ENCODE measurements at places on chromosomes 7 and 10.
A peak's percentile ranks its signal among the peaks of the same experiment; 100 is the strongest.

DNA sequence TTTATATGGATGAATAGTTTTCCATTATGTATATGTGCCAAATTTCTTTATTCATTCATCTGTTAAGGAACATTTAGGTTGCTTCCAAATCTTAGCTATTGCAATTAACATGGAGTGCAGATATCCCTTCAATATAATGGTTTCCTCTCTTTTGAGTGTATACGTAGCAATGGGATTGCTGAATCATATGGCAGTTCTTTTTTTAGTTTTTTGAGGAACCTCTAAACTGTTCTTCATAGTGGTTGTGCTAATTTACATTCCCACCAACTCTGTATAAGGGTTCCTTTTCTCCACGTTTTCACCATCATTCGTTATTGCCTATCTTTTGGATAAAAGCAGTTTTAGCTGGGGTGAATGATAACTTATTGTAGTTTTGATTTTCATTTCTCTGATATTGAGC is 46.5 kb downstream of the FAS start:
- DNase-seq, result no peak

DNA sequence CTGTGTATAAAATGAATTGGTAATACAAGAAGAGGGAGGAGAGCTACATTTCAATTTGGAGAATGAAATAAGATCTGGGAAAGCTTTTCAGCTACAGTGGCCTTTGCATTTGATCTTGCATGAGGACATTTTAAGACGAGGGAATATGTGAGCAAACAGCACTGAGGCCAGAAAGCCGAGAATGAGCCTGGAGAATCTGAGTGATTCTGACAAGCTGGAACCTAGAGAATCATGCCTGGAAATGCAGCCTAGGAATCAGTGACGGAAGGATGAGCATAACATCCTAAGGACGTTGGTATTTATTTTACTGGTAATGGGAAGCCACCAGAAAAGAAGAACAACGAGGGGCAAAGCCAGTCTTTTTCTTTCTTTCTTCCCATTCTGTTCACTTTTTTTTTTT is 44.3 kb downstream of the ARL5B start:
- DNase-seq, result no peak

DNA sequence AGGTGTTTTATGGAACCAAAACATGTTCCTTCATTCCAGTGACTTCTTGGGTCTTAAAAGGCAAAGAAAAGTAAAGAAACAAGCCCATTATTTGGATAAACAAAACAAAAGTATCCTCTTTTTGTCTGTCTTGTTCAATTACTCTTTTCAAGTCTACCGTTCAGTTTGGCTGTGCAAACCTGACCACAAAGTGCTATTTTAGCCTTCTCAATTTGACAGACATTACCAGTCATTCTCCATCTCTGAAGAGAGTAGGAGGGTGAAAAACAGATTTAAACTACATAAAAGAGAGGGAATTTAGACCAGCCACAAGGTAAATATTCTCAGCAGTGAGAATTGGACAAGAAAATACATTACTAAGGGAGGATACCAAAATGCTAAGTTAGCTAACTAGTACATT is 145.2 kb downstream of the GRM3 start:
- DNase-seq, result no peak

DNA sequence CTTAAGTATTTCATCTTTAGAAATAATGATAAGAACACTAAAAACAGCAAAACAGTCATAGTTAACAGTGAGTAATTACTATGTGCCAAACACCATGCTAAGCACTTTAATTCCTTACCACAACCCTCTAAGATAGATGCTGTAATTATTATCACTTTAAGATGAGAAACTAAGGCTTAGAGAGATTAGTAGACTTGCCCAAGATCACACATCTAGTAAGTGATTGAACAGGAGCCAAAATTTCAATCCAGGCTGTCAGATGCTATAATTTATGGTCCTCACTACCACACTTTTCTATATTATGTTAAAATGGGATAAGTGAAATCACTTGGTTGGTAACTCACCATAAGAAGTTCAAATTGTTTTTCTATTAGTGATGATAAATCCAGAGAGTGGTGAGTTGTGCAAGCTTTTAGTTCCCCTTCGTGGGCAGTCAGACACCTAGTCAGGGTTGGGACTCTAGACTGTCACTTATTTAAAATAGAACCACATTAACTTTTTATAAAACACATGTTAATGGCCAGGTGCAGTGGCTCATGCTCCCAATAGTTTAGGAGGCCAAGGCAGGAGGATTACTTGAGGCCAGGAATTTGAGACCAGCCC is 85.9 kb upstream of the GATA3 start:
- no peak for DNase-seq

DNA sequence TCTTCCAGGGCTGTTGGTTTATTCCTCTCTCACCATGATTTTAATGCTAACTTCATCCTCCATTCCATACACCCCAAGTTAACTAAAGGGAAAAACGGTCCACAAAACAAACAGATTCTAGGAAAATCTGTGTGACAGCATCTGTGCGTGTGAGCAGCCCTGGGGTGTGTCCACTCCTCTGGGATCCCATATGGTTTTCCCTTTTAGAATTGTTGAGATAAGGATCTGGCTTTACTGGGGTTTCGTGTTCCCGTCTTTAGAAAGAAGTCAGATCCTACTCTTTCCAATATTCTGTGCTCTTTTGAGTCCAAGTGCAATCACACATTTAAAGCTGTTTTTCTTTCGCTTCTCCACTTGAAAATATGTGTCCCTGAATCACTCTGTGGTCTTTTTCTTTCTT is 257.1 kb downstream of the KLF6 start:
- no peak for DNase-seq

GRCh38 chr10:131959841-131960240 is 21.9 kb downstream of the BNIP3 start:
- no peak for DNase-seq

DNA sequence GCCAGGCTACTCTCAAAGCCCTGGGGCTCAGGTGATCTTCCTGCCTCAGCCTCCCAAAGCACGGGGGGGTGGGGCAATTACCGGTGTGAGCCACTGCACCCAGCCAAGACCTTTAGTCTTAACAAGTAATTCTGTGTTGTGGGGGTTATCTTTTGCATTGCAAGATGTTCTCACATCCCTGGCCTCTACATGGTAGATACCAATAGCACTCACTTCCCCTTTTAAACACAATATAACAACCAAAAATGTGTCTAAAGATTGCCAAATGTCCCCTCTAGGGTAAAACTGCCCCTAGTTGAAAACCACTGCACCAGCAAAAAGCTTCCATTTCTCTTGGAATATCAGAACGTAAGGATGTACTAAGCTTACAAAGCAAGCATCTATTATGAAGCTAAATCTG is 225.0 kb downstream of the CTNNA3 start:
- no peak for DNase-seq

- DNase-seq, result no peak
These were observed 314.0 kb downstream of the CDK14 start for GRCh38 chr7:90910136-90910535.

DNA sequence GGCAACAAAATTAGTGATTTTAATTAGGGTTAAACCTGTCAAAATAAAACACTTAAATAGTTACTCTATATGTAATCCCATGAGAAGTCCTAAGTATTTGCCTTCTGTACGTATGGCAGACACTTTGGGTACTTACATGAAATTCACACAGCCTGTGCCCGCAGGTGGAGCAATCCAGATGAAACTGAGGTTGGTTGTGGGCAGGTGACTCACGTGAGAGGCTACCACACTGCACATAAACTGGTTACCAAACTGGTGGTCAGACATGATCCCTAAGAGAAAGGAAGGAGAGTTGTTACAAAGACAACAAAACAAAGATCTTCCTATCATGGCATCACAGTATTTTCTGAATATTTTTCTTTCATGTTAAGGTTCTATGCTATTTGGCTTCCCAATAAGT is 156.1 kb downstream of the RELN start:
- no peak for DNase-seq

DNA sequence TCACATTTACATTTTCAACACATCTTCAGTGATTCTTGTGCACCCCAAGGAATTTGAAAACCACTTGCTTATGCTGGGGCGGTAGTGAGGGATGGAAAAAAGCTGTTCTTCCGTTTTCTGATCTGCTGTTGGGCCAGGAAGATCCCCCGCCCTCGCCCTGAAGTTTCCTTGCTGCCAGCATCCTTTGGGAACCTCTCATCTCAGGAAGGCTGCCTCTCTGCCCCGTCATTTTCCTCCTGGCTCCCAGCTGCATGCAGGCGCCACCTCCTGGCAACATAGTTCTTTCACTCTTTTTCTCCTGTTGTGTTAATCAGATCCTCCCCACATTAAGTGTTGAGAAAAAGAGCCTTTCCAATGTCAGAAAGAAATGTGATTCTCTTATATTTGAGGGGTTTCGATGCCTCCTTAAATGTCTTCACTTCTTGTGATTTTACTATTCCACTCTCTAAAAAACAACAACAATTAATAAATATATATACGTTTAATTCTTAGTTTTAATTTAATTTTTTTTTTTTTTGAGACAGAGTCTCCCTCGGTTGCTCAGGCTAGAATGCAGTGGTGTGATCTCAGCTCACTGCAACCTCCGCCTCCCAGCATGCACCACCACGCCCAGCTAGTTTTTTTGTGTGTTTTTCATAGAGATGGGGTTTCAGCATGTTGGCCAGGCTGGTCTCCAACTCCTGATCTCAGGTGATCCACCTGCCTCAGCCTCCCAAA is 122.9 kb downstream of the RALA start:
- peak; percentile 65 for DNase-seq

- no peak for DNase-seq
These were observed 32.9 kb downstream of the FAM241B start for GRCh38 chr10:69662901-69663300.

DNA sequence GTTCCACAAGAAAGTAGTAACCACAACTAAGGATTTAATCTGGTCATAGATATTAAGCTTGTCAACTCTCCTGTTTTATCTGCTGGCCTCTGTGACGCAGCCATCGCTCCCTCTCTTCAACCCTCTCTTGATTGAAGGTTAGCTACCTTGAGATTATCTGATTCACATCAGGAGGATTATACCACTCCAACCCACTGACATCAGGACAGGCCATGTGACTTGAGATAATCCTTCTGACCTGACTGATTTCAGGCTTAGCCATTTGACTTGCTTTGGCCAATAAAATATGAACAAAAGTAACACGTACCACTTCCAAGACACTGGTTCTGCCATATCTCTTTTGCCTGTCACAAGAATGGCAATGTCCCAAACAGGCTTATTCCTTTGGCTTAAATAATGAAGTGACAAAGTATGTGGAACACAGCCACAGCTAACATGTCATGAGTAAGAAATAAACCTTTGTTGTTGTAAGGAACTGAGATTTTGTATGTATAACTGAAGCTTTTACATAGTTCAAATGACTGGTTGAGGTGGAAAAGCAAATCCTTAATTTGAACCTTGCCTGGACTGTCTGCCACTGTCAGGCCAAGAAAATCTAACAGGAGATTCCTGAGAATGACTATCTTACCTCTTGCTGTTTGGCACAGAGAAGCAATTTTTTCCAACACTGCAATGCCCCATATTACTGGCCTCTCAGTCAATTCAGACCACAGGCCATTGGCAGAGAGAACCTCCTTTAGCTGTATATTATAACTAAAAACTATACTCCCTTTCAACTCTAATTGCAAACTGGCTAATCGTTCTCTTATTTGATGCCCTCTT is 13.9 kb downstream of the ZNF438 start:
- DNase-seq, result no peak

DNA sequence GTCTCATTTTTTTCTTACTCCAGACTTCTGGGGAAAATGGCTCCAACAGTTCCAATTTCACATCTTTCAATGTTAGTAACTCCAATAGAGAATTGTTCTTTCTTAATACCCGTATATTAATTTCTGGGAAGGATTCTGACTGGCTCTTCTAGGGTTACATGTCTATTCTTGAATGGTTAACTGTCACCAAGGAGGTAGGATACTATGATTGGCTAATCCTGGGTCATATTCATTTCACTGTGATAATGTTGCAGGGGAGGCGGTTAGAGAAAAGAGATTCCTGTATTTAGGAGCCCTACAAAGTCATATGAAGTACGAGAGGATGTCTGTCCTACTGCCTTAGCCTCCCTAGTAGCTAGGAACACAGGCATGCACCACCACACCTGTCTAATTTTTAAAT is 16.1 kb upstream of the VCL start:
- no peak for DNase-seq

GRCh38 chr10:78255796-78256638 is 222.4 kb downstream of the RPS24 start:
- no peak for DNase-seq

GRCh38 chr7:100157334-100158228 is 942 bp downstream of the TRAPPC14 start:
- DNase-seq, result no peak

DNA sequence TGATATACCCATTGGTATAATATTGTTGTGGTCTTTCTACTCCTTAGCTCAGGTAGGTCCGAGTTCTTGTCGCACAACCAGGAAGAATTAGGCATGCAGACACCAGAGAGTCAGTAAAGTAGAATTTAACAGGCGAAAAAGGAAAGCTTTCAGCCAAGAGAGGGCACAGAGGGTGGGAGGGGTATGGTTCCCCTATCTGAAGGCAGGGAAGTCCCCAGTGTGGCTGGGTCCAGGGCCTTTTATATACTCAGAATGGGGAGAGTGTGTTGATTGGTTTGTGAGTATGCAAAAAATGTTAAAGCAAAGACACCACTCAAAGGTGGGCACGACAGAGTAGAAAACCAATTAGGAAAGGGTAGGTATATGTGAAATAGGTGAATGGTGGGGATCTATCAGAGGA is 53.9 kb downstream of the IMMP2L start:
- DNase-seq, result no peak

- no peak for DNase-seq
These were observed 317.8 kb downstream of the SH2D4B start for GRCh38 chr10:80855348-80855971.

- no peak for DNase-seq
These were observed 107.8 kb upstream of the NAMPT start for GRCh38 chr7:106392590-106392989.

DNA sequence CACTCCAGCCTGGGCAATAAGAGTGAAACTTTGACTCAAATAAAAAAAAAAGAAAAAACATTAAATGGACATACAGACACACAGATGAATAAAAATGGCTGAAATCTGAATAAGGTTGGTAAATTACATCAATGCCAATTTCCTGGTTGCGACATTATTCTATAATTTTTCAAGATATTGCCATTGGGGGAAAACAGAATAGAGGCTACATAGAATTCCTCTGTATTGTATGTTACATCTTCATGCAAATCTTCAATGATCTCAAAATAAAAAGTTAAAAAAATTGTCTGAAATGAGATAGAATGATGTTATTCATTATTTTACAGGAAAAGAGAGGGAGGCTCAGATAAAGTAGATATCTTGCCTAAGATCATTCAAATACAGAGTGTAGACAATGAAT is 234.0 kb downstream of the SDHAF3 start:
- DNase-seq, result no peak

- no peak for DNase-seq
These were observed 75.0 kb downstream of the PDGFA start for GRCh38 chr7:444606-445005.

Measured in activated CD4-positive, alpha-beta T cell treated with anti-CD3 and anti-CD28 coated beads, Interleukin-2, Interleukin-6, amounts not matched to agents 100 ng/mL and 50 ng/mL, durations not matched to agents 16 hours and 8 hours (primary cell).